ENCODE measurements at places on chromosomes 4 and X. TPM values are rescaled to one million over a fixed set of nuclear protein-coding genes. Genes with fewer than 3 reads are reported as not detected.

The NUDT11 gene
- total RNA-seq: 2.2 TPM

The EDA gene
- 1.1 TPM for total RNA-seq

The TECRL gene
- total RNA-seq: not detected

The L1CAM gene
- total RNA-seq: 0.16 TPM

The FRG2 gene
- not detected for total RNA-seq

The ANXA3 gene
- total RNA-seq: not detected

The AMBN gene
- not detected for total RNA-seq

The TAB3 gene
- total RNA-seq: 25.0 TPM

The LNX1 gene
- total RNA-seq: not detected

The RIPPLY1 gene
- not detected for total RNA-seq

The CSAG1 gene
- not detected for total RNA-seq

The GNRHR gene
- total RNA-seq: not detected

The GABRQ gene
- not detected for total RNA-seq

GRCh38 chr4:175658661-175659060 is 153.4 kb downstream of the GPM6A start:
- DNase-seq: no peak

DNA sequence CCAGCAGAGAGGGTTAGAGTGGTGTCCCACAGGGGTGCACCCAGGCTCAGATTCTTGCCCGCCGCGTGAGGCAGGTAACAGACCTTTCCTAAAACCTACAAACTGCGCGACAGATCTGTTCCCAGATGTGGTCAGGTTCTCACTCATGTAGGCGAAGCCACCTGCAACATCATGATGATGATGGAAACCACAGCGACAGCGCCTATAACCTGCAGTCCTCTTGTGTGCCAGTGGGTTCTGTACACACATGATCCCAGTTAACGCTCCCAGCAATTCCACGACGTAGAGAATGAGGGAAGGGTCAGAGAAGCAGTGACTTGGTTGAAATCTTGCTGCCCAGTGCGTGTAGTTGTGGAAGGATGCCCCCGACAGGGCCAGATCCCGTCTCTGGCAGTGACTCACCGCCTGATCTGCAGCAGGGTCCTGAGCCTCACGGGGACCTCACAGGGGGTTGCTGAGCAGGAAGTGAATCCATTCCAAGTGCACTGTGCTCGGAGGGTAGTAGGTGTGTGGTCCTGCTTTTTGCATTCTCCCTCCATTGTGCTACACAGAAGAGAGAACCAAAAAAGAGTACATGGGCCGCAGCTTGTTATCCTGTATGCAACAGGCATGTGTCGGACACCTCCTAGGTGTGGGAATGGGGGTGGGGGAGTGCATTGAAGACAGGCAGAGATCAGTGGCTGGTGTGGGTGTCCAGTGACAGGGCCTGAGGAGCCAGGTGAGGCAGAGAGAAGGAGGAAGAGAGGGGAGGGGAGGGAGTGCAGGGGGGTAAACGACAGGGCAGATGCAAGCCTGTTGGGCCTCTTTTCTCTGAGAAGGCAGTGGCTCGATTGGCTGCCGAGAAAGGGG is 66.6 kb downstream of the MTMR1 start:
- DNase-seq: no peak

DNA sequence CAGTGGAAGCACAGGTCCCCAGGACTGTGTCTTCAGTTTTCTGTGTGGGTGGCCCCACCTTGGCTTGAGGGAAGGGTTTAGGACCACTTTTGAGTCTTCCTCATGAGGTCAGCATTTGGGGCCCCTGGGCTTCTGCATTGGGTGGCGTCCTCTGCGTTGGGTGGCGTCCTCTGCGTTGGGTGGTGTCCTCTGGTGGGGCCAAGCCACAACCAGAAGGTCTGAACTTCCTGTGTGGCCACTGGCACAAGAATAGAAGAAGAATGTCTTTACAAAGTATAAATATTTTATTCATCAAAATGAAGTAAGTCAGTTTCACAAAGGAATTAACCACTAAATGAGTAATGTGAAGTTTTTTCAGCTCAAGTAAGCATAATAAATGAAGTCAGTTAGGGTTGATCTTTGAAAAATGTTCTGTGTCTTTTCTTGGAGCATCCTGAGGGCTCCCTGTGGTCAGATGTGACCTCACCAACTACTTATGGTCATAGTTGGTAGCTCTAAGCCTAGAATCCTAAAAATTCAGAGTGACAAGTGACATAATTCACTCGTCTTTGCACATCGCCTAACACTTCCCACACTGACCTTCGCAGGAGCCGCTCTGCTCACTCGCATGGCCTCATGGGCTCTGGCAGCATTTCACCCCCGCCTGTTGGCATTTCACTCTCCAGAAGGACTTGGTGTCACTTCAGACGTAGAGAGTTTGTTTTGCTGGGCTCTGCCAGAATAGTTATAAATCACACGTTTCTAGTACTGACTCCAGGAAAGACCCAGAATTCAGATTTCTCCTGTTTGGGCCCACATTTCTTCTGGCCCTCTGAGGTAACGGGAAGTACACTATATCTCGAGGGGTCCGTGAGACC is 39.0 kb upstream of the HGFAC start:
- no peak for DNase-seq

- DNase-seq: no peak
Observed at GRCh38 chr4:134560728-134561127, 359.1 kb upstream of the PABPC4L start.

- DNase-seq: no peak
Observed at GRCh38 chr4:57099363-57099762, 10.8 kb downstream of the IGFBP7 start.

- no peak for DNase-seq
Observed at GRCh38 chr4:2825740-2826139, 17.9 kb upstream of the ADD1 start.

DNA sequence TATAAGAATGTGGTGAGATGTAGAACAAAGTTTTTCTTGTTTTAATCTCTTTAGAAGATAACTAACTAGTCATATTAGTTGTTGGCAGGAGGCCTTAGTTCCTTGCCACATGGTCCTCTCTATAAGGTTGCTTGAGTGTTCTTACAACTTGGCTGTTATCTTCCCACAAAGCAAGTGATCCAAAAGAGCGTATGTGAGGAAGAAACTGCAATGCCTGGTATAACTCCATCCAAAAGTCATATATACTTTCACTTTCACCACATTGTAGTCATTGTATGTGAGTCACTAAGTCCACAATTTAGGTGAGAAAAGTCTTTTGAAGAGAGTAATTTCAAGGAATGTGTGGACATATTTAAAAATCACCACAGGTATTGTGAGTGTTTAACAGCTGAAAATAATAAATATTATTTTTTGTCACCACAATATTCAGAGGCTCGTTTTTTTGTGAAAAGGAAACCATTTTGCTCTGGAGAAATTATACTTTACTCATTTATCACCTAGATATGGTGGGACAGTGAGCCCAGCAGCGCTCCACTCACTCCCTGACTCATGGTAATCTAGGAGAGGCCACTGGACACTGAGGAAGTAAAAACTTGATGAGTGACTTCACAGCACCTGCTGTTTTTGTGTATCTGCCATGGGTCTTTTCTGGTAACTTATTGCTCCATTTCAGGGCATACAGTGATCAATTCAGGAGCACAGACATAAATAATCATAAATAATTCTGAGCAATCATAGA is 369.4 kb upstream of the NDST3 start:
- DNase-seq: no peak

- DNase-seq: no peak
Observed at GRCh38 chr4:106898621-106899230, 137.4 kb downstream of the DKK2 start.

- no peak for DNase-seq
Observed at GRCh38 chr4:103482893-103483292, 236.9 kb downstream of the TACR3 start.

- no peak for DNase-seq
Observed at GRCh38 chrX:118574666-118575065, 79.1 kb downstream of the DOCK11 start.

DNA sequence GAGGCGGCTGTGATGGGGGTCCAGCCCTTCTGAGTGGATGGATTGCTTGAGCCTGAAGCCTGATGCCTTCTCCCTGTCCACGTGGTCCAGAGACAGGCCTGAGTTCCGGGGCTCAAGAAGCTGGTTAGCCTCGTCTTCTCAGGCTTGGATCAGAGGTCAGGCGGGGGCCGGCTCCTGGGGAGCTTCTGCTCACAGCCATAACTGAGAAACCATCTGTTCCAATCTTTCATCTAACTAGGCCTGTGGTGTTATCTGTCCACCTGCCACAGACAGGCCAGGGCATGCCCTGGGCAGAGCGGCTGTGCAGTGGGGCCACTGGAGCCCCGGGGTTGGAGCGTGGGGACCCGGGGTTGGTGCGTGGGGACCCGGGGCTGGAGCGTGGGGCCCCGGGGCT is 63.1 kb downstream of the SORCS2 start:
- DNase-seq: no peak

DNA sequence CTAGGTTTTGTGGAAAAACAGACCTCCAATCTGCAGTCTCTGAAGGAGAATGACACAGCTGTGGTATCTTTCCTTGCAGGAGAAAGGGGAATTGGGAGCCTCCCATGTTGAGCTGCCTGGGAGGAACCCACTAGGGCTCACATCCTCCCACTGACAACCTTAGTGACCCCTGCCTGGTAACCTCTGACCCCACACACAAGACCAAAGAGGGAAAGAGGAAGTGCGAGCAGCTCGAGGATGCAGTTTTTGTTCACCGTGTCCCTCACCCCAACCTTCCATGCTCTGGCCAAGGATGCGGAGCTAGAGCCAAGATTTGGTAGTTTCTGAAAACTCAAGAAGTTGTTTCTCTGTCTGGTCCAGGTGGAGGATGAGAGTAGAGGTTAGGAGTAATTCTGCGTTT is 5.4 kb upstream of the ZXDA start:
- DNase-seq: no peak

DNA sequence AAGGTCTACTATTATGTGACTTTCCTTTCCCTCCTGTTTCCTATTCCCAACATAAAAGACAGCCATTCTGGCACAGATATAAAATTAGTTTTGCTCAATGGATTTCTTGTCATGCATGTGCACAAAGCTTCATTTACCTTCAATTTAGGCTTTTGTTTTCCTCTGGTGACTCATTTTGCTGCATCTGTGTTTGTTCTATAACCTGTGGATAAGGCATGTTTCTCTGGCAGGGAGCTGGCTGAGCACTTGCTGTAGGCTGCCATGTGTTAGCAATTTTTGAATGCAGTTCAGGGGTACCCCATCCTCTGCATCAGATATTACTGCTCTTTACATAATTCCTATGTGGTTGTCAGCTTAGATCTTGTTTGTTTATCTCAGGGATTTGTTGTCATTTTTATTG is 202.8 kb upstream of the GRID2 start:
- DNase-seq: no peak

GRCh38 chr4:32180086-32180485 is 1459.9 kb downstream of the PCDH7 start:
- no peak for DNase-seq

GRCh38 chr4:122107680-122108079 is 44.5 kb upstream of the BLTP1 start:
- no peak for DNase-seq

DNA sequence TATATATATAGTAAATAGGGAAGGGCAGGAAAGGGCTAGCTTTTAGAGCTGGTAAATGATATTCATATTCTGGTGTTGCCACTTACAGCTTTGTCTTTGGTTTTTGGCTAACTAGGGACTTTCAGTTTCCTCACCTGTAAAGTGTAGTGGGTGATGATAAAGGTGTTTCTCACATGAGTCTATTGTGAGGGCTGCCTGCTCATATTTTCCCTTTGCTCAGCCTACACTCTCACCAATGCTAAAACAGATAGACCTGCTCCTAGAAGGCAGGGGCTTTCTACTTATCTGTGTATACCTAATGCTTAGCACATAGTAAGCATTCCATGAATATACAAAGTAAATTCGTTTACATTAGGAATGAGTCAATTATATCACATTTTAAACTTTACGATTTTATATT is 137.2 kb upstream of the HS3ST1 start:
- DNase-seq: no peak

DNA sequence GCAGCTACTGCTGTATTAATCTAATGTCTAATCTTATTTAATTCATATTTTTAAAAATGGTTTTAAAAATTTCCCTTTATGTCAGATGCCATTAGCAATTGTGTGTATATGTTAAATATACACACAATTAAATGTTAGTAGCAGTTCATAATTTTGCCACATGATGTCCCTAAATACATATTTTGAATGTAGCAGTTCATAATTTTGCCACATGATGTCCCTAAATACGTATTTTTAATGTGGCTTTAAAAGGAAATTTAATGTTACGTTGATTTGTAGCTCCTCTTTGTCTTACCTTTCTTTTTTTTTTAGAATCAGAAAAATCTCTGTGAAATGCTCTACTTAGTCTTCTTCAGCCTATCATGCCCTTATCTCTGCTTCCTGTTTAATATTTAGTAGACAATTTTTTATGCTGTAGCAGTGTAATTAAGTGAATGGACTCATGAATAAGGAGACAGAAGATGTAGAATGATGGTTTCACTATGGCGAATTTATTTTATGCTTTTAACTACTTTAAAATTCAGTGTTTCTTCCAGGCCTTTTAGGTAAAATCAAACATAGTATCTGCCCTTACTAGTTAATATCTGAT is 26.1 kb downstream of the RBM46 start:
- DNase-seq: no peak

DNA sequence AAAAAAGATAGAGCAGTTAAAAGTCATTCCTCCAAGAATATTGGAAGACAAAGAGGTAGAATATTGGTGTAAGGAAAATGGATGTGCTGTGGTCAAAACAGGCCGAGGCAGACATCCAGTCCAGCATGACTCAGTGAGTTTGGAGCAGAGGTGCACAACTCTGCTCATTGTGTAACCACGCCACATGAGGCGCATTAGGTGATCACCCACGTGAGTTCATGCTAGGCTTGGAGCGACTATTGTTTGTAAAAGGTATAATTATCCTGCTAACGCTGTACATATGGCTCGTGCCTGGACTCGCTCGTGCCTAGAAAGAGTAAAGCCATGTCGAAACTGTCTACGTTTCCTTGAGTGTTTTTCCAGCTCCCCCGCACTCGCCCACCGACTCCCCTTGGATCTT is 23.9 kb downstream of the C4orf54 start:
- no peak for DNase-seq

DNA sequence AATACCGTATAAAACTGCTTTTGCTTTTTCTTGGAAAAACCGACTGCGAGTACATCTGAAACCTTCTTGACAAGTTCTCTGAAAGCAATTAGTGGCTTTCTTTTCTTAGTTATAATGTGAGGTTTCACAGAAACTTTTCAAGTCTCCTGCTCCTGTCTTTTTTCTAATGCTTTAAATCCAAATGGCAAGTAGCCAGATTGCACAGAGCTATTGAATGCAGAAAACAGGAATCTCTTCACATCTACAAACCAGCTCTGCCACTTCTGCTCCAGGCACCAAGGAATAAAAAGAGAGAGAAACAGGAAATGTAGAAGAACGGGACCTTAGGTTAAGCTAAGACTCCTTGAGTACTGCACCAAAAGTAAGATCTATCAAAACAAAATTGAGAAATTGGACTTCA is 267.3 kb upstream of the TET2 start:
- DNase-seq: no peak

DNA sequence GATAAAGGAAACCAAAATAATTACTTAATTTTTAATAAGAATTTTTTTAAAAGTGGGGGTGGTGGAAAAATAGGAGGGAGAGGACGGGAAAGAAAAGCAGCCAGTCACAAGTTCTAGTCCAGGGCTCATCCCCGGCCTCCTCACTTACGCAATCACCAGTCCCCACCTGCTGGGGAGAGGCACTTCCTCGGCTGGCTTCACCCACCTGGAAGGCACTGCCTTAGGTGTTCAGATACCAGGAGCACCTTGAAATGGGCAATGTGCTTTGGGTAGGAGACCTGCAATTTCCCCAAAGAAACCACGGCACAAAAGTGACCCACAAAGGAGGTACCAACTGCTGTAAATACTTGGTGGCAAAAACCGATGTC is 23.8 kb downstream of the AFAP1 start:
- DNase-seq: no peak

Data from naive thymus-derived CD8-positive, alpha-beta T cell (primary cell).